ENCODE measurements at places on chromosomes 1 and 21.

GRCh38 chr1:22127248-22127647 lies 15.6 kb downstream of the WNT4 start:
- DNase-seq, result no peak

- peak; percentile 67 for DNase-seq
These were observed 32.1 kb downstream of the LYST start for GRCh38 chr1:235834620-235835019.

DNA sequence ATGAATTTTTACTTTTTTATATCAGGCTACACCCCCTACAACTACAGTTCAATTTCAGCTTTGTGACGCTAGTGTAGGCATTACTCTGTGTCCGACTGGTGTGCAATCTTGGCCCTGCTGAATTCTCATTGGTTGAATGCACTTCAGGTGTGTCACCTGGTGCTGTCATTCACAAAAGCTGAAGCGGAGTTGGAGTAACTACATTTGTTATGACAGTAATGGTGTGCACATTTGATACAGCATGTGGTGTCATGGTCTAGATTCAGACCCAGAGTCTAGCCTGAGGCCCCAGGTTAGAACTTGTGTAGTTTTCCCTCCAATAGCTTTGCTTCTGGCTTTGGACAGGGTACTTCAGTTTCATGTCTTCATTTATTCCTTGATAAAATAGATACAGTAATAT lies 88.7 kb downstream of the C1orf94 start:
- no peak for DNase-seq

- DNase-seq, result peak; percentile 98
These were observed at the start of gene HNRNPR for GRCh38 chr1:23344111-23344986. HNRNPR (minus strand) TSS chr1:23344284; CDS start chr1:23341008, 3,276 bp downstream.

- DNase-seq, result no peak
These were observed 55.0 kb downstream of the ADARB1 start for GRCh38 chr21:45129189-45129923.

- DNase-seq, result no peak
These were observed 467.3 kb upstream of the RGS18 start for GRCh38 chr1:191690931-191691330.

DNA sequence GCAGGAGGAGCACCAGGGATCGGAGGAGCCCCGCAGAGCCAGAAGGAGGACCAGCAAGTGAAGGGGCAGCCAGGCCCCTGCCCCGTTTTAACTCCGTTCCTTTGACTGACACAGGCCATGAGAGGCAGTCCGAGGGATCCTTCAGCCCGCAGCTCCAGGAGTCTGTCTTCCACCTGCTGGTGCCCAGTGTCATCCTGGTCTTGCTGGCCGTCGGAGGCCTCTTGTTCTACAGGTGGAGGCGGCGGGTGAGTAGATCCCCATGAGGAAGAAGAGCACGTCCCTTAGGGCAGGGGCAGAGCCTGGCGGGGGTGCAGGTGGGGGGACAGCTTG lies 13.3 kb downstream of the CSF1 start:
- no peak for DNase-seq

GRCh38 chr1:30328401-30329262 lies 394.8 kb downstream of the MATN1 start:
- no peak for DNase-seq

DNA sequence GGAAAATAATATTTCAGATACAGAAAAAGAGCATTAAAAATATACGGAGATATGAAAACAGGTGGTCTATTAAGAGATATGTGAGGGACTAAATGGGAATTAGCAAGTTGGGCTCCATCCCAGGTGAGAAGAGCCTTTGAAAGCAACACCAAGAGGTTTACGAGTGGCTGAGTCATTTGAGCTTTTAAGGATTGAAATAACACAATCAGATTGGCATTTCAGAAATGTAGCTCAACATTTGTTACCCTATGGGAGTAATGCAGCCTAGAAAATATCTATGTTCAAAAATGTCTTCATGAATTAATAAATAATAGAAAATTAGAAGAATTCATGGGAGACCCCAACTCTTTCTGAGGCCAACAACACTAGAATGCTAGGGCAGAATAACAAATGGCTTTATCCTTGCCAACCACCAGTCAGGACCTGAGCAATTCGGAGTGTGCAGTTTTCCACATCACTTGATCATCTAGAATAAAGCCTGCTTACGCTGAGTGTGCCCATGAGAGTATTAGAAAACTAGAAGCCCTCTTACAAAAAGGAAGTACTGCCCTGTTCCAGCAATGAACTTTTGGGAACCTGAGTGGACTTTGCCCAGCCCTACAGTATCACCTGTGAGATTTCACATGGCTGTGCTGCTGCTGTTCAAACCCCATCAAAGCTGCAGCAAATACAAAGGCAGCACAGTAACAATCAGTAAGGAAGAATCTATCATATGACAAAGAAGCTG lies 538.0 kb upstream of the CAMK1G start:
- no peak for DNase-seq

DNA sequence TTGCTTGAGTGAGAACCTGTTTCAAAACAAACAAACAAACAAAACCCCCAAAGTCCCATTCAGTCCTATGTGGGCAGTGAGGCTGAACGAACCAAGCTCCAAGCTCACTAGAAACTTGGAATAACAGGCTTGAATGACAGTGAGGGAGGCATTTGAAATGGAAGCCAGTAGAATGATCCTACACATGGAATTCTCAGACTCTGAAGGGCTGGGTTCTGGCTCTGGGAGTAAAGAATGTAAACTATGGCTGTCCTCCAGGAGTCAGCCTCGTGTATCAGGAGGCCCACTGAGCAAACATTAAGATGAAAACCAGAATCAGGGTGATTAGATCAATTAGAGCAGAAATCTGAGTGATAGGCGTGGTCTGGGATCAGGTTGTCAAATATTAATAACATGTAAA lies 14.9 kb downstream of the PCP4L1 start:
- no peak for DNase-seq

DNA sequence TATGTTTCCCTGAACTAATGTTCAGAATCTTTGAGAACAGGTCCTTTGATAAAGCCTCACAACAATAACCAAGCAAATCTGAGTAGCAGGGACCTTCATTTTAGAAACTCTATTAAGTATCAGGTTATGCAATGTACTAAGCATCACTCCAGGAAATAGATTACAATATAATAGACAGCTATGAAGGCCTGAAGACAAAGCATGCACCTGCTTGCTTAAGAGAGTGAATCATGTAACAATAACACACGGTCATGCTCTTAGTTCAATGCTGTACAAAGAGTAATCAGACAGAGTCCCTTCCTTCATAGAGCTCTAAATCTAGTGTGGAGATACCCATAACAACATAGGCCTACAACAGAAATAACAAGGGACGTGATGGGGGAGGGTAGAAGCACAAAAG lies 8.1 kb upstream of the CMPK1 start:
- DNase-seq, result no peak

GRCh38 chr1:224503161-224504118 lies 68.8 kb upstream of the WDR26 start:
- peak; percentile 83 for DNase-seq

DNA sequence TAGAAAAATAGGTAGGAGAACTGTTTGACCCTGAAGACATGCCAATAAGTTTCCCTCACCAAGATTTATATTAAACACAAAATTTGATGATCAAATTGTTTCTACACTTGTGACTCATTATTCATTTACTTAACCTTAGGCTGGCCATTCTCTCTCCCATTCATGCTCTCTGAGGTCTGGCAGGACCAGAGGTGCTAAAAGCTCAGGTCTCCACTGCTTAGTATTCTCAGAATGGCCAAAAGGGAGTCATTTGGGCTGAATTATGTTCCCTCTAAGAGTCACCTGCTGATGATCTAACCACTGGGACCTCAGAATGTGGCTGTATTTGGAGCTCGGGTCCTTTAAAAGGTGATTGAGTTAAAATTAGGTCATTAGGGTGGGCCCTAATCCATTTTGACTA lies 47.1 kb upstream of the ATP1B1 start:
- no peak for DNase-seq

DNA sequence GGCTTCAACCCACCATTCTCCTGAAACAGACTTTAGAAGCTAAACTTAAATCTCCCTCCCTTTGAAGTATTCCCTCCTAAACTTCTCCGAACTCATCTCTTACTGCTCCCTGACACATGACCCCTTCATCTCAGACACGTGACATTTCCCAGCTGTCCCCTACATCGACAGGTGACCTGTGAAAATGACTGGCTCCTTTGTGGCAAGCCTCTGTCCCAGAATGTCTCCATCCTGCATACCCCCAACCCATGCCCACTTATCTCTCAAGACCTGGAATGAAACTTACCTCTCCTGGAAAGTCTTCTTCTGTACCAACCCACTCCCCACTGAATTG lies 4.2 kb downstream of the FMOD start:
- no peak for DNase-seq

DNA sequence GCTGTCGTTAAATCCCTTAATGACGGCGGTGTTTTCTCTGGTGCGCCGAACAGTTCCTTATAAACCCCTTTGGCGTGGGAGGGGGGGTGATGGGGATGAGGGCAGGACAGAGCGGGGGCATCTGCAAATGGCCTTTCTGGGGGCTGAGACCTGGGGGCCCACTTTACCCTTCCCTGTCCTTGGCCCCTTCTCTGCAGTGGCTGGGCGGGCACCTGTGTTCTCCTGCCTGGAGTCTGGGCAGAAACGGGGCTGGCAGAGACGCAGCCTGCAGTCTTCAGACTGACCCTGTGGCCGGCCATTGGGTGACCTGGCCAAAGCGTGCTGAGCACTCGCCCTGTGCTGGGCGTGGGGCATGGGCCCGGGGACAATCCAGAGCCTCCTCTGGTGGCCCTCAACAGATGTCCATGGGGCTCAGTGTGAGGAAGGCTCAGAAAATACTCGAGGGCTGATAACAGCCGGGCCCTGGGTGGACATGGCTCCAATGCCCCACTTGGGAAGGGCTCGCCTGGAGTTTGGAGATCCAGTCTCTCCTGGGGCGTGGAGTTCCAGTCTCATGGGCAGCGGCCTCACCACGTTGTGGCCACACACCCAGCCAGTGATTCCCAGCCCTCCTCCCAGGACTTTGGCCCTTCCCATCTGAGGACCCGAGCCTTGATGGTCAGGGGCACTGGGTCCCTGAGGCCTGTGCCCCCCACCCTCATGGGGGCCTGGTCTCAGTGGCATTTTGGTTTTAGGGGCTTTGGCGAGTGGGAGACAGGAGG lies 50.8 kb upstream of the ACTRT2 start:
- no peak for DNase-seq

DNA sequence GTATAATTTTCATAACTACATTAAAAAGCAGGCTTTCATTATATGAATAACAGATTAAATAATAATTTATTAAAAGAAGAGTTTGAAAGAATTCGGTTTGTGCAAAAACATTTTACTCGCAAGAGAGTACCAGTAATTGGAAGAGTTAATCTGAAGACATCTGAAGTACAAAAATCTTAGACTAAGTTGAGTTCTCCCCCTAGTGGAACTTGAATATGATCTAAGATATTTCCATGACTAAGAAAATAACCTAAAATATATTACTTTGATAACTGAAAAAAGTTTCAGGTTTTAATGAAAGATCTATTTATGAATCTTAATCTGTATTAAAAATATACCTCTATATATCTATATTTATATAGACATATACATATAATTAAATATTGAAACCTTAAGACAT lies 112.5 kb upstream of the GFI1 start:
- peak; percentile 22 for DNase-seq

- no peak for DNase-seq
These were observed 4.2 kb downstream of the HLCS start for GRCh38 chr21:36962098-36962780.

- no peak for DNase-seq
These were observed 90.9 kb downstream of the LRRC8C start for GRCh38 chr1:89723863-89724262.

- DNase-seq, result no peak
These were observed 19.8 kb downstream of the PGLYRP3 start for GRCh38 chr1:153292740-153293479.

DNA sequence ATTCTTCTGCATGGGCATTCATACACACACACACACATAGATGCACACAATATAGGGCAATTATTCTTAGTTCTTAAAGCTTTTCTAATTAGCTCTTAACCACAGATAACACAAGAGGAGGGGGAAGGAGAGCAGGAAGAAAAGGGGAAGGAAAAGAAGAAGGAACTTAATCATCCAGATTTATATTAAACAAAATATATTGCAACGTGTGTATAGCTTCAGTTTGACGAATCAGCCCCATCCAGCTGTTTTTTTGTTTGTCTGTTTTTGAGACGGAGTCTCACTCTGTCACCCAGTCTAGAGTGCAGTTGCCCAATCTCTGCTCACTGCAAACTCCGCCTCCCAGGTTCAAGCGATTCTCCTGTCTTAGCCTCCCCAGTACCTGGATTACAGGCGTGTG lies 21.7 kb upstream of the ANKRD13C start:
- DNase-seq, result no peak
